ENCODE measurements at places on chromosomes 1 and 21. TPM values are rescaled to one million over a fixed set of nuclear protein-coding genes. Genes with fewer than 3 reads are reported as not detected.

The B3GALT5 gene
- under 0.01 TPM for total RNA-seq

- DNase-seq: no peak
Observed at GRCh38 chr1:56838759-56839158, 15.8 kb upstream of the C8A start.

DNA sequence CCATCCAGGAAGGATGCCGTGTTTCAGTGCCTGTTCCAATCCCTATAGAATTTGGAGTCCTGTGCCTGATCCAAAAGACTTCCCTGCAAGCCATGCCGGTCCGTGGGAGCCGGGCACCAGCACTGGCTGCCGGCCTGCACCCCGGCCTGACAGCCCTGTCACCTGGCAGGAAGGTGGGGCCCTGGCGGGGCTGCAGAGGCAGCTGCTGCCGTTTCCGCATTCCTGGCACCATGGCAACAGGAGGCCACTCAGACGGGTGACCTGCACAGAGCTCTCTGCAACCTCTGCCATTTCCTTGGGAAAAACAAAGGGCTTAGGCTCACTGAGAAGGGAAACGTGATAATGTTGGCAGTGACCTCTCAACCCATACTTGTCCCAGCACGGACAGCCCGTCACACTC, 63.2 kb upstream of the TMEM51 start:
- DNase-seq: peak; percentile 66

DNA sequence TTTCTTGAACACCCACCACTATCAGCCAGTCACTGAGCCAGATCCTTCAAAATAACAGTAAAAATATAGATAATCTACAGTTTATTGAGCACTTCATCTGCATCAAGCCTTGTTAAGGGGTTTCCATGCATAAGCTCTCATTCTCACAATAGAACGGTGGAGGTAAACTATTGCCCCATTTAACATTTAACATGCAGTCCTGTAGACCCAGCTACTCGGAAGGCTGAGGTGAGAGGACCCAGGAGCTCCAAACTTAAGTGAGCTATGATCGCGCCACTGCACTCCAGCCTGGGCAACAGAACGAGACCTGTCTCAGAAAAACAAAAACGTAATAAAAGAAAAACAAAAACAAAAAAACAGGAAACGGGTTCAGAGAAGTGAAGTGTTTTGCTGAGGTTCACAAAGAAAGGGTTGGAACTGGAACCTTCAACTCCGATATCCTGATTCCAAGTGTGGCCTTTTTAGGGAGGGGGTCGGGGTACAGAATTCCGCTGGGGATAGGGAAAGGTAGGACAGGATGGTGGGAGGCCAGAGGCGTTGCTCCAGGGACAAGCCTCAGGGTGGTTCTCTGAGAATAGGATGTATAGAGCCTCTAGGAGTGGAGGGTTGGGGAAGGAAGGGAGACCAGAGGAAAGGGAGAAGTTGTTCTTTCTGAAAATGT, 11.6 kb upstream of the SESN2 start:
- no peak for DNase-seq

DNA sequence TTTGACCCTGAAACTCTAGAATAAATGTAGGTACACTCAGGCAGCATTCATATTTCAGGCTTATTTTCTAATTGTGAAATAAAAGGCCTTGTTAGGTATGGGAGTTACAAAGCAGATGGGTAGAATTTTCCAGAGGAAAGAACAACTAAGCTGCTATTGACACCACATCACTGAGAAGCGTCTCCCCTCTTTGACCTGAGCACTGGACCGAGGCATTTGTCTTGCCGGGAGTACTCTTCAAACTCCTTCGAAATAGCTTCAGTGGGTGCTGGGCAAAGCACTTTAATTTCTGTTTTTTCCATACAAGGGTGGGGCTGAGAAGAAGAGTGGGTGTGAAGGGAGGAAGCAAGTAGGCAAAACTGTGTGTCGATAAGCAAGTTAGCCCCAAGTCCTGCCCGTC, 36.4 kb downstream of the ABCA4 start:
- no peak for DNase-seq

GRCh38 chr1:59232216-59232615, 64.7 kb upstream of the FGGY start:
- no peak for DNase-seq
